ENCODE measurements at places on chromosomes 12 and 14. TPM values are rescaled to one million over a fixed set of nuclear protein-coding genes. Genes with fewer than 3 reads are reported as not detected.
A peak's percentile ranks its signal among the peaks of the same experiment; 100 is the strongest.

- DNase-seq = no peak
Observed at GRCh38 chr12:56932867-56933266, 1.3 kb downstream of the SDR9C7 start.

GRCh38 chr12:122729583-122730214 lies 945 bp downstream of the HCAR1 start:
- DNase-seq = no peak

GRCh38 chr12:46608431-46609272 lies 217.1 kb downstream of the SLC38A4 start:
- DNase-seq = peak; percentile 80

Gene PPFIA2
- 0.74 TPM for total RNA-seq

Gene SALL2
- total RNA-seq = 5.3 TPM

Gene IRF9
- 63.1 TPM for total RNA-seq

Data from fibroblast of the aortic adventitia (primary cell).